ENCODE measurements at places on chromosomes 12 and 14. TPM values are rescaled to one million over a fixed set of nuclear protein-coding genes. Genes with fewer than 3 reads are reported as not detected.

STON2 gene
- 0.40 TPM for total RNA-seq

ETFBKMT gene
- 1.0 TPM for total RNA-seq

CD4 gene
- not detected for total RNA-seq

E2F7 gene
- total RNA-seq, result 8.7 TPM

TSPAN11 gene
- not detected for total RNA-seq

CLEC6A gene
- total RNA-seq, result not detected

RAN gene
- total RNA-seq, result 2,323 TPM

CHD8 gene
- total RNA-seq, result 42.4 TPM

NGB gene
- not detected for total RNA-seq

EFS gene
- total RNA-seq, result 0.05 TPM

DNA sequence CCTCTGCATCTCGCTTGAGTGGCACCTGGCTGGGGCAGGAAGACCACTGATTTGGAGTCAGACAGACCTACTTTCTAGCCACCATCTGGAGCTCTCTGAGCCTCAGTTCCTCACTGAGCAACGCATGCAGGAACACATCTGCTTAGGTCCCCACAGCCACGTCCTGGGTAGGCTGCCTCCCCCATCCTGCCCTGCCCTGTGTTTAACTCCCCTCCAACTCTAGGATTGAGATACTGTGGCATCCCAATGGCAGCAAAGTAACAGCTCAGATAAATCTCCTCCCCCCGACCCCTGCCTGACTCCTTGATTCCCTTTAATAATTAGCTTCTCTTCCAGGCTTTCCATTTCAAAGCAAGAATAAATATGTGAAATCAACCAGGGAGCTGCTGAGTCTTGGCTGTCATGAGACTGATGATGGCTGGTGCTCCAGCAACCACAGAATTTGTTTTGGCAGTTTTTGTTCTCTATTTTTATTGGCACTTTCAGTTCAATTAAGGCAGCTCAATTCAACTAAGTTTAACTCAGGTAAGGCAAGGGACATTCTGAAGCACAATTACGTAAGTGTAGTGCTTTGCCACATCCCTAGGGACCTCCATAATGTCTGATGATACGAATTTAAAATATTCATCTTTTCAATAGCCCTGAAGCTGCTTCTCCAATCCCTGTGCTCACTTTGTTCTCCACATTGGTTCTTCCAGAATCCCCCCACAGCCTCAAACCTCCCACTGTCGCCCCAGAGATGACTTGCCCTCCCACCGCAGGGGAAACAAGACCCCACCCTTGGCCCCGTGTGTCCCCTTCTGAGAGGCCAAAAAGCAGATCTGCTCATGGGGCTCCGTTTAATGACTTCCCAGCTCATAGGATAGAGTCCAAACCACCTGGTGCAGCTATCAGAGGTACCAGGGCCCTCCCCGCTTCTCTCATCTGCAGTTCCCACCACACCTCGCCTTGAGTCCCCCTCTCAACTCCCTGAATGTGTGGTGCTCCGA lies 58.2 kb downstream of the ESR2 start:
- no peak for DNase-seq

- DNase-seq, result no peak
These were observed 40.7 kb downstream of the TPCN1 start for GRCh38 chr12:113261847-113262470.

GRCh38 chr12:29224572-29224971 lies 75.5 kb downstream of the FAR2 start:
- DNase-seq, result no peak

DNA sequence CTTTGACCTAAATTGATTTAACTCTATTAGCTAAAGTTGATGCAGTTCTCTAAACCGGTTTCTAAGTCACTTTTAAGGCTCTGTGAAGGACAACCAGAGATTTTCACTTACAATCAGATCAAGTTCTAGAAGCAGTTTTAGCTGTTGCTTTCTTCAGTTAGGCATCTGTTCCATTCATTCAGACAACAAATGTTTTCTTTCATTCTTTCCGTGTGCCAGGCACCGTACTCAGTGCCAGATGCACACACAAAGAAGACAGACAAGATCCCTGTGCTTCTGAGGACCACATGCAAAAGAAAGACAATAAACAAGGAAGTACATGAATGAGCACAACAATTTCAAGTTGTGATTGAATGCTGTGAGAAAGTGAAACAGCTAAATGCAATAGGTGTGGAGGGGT lies 11.1 kb upstream of the EGLN3 start:
- DNase-seq, result no peak

DNA sequence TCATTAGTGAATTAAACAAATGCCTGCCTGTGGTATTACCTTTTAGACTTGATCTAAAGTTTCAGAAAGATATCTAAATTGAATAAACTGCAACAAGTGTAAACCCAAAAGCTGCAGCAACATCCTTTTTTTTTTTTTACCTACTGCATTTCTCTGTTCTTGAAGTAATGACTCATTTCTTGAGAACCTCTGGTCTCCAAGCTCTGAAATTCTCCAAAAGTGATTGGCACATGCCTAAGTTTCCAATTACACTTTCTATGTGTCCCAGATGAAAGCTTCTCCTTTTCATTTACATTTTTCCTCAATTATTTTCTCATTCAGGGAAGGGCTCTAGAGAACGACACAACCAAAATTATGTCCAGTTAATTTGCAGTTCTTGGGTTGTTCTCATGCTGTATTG lies 435.2 kb upstream of the DCN start:
- DNase-seq, result no peak

DNA sequence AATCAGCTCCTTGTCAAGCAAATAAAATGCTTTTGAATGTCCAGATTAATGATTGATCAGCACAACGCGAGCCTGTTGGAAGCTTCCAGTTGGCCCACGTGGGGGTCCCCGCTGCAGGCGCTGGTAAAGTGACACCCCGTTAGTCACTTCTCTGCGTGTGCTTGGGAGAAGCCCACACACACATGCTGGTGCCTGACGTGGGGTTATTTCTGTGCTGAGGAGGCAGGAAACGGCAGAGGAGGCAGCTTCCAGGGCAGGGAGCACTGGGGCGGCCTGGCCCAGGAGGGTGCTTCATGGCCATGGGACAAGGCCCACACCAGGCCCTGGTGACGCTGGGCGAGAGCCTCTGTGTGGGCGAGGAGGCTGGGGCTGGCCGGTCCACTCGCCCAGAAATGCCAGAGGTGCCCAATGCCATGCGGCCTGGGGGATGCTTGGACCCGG lies 101.5 kb downstream of the KIF26A start:
- no peak for DNase-seq

GRCh38 chr14:75441728-75442127 lies 13.9 kb downstream of the JDP2 start:
- DNase-seq, result no peak

DNA sequence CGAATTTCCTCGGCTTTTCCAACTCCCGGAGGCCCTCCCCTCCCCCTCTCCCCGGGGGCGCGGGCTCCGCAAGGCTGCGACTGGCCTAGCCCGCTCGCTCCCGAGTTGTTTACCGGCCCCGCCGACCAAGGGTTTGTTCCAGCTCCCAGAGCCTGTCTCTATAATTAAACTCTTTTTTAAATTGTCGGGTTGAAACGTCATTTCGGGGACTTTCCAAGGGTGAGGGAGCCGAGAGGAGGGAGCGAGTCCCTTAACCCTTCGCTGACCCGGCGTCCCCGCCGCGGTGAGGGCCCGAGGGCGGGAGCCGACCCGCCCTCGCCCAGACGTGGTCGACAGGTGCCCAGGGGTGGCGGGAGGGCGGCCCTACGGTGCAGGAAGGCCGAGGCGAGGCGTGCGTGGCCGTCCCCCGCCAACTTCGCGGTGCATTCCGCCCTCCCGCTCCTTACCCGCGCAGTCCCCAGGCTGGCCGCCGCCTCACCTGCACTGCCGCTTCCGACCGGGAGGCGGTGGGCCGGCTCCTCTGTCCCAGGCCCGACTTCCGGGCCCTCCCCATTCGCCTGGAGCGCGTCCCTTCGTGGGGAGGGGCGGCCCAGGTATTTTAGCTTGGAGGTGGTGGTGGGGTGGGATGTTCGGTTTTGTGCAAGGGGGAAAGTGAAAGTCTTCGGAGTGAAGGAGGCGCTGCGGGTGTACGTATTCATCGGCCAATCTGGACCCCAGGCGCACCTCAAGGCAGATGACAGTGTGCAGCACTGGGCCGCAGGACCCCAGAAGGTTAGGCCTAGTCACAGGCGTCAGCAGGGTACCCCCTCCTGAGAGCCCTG lies 2.9 kb upstream of the ZFP36L1 start:
- DNase-seq, result peak; percentile 65

DNA sequence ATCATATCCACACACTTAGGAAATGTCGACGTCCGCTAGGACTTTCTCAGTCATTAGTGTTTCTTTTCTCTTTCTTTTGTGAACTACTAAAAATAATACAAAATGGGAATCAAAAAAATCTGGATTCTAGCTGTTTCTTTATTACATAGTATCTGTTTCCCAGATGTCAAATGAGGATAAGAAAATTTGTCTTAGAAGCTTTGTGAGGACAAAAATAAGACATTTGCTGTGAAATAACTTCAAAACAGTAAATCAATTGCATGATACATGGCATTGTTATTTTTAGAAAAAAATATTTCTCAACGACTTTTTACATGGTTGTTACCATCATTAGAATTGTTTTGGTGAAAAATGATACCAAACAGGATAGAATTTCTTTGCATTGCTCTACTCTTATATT lies 71.4 kb upstream of the IFNG-AS1 start:
- DNase-seq, result no peak

DNA sequence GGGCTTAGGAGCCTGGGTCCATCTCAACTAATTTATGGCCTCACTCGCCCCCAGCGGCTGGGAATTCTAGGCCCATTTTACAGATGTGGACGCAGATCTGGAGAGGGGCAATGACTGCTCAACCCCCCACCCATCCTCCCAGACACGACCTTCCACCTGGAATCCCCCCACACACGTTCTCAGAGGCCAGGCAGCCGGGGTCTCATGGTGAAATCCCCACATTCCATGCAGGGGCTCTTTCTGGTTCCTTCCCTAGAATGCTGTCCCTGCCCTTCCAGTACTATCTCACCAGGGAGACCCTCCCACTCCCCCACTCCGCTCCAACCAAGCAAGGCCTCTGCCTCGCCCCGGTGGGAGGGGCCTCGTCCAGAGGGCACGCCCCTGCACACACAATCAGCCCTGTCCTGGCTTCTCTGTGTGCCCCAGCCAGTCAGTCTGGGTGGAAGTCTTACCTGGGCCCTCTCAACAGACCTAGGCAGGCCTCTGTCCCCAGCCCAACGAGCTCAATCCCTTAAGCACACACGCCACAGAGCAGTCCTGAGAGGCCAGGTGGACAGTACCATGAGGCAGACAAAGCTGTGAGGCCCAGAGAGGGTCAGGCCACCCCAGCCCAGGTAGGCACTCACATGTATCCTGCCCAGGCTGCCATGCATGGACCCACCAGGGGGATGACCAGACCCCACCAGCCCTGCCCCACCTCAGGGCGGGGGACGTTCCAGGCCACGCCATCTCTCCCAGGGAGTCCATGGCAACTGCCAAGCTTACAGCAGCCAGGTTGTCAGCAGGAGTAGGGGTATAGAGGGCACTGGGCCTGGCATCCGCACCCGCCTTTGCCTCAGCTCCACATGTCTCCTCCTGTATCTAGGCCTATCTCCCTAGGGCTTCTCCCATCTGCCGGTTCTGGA lies 1.3 kb upstream of the ANKRD9 start:
- DNase-seq, result no peak

GRCh38 chr12:52521568-52522266 lies 1.5 kb upstream of the KRT5 start:
- DNase-seq, result no peak

DNA sequence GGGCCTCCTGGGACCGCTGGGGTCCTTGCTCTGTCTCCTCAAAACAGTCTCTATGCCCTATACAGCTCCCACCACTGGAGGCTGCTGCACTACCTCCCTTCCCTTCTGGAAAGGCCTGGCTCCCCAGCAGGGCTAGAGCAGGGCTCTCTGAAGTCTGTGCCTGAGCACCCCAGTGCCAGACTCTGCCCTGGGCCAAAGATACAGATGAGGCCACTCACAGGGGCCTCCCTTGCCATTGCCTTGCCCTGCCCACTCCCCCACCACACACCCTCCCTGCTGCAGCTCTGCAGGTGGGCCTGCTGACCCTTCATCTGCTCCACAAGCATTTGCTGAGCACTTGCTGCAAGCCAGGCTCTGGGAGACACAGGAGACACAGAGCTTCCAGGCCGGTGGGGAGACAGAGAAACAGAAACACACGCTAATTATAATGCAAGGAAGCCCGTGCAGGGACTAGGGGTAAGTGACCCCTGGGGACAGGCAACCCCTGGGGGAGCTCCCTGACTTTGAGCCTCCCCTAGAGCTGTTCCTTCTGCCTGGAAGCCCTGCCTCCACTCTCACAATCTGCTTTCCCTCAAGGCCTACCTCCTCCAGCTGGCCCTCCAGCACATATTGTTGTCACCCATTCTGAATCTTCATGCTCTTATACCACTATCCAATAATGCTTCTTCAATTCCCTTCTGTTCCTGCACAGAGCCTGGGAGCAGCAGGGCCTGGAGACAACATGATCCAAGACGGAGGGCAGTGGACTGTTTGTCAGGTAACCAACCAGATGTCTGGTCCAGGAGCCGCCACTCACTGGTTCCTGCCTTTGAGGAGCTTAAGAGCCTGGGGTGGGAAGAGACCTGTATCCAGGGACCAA lies 32.6 kb upstream of the PNMA1 start:
- DNase-seq, result no peak

GRCh38 chr12:97572220-97572619 lies 109.6 kb downstream of the RMST start:
- DNase-seq, result no peak

DNA sequence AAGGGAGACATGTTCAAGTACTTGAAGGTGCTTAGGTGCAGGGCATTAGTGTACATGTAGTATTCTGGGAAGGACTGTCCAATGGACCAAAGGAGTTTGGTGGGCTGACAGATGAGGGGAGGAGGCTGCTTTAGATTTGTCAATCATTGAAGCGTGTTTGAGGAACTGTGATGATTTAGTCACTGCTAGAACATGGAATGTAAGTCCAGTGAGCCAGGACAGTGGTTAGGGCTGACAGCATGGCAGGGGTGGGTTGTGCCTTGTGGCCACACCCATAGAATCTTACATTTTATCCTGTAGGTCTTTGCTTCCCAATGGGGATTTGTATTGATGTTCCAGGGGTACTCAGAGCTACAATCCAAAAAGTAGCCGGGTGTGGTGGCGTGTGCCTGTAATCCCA lies 24.6 kb downstream of the DIP2B start:
- DNase-seq, result no peak

DNA sequence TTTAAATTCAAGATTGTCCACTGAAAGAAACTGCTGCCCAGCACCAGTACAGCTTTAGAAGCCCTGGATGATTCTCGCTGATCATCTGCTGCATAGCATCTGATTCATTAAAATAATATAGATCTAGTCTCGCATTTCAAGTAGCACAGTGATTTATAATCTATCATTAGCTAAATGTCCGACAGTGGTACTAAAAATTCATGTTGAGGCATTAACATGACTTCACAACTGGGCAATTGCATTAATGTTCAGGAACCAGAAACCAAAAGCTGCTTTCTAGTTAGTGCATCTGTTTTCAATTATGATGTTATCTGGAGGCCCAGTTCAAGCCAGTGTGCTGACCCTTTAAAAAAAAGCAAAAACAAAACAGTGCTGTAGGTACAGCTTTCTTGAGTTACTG lies 1987.2 kb upstream of the SEL1L start:
- DNase-seq, result no peak

DNA sequence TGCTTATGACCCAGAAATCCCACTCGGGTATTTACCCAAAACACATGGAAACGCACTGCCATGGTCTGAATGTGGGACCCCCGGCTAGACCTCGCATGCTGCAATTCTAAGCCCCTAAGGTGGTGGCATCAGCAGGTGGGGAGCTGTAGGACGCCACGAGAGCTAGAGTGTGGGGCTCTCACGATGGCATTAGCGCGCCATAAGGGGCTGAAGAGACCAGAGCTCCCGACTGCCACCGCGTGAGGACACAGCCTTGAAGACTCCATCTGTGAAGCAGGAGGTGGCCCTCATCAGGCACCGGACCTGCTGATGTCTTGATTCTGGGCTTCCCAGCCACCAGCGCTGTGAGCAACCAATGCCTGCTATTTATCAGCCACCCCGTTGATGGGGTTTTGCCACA lies 40.3 kb downstream of the RIMBP2 start:
- no peak for DNase-seq
